ENCODE measurements at places on chromosomes 13 and 19. TPM values are rescaled to one million over a fixed set of nuclear protein-coding genes. Genes with fewer than 3 reads are reported as not detected.

The TEX26 gene
- total RNA-seq, result not detected

The OVOL3 gene
- not detected for total RNA-seq

The ZNF728 gene
- not detected for total RNA-seq

The FFAR3 gene
- not detected for total RNA-seq

The DENND1C gene
- 125 TPM for total RNA-seq

The TMEM91 gene
- total RNA-seq, result 8.9 TPM

The EDNRB gene
- total RNA-seq, result not detected

The SOHLH2 gene
- not detected for total RNA-seq

The PSG1 gene
- not detected for total RNA-seq

The VRK3 gene
- total RNA-seq, result 72.6 TPM

The DIAPH3 gene
- total RNA-seq, result 17.3 TPM

The UHRF1 gene
- 85.6 TPM for total RNA-seq

The CYP4F2 gene
- not detected for total RNA-seq

The ARHGAP45 gene
- 556 TPM for total RNA-seq

The ZSCAN5A gene
- 7.1 TPM for total RNA-seq

The FCGBP gene
- 4.7 TPM for total RNA-seq

The HOMER3 gene
- total RNA-seq, result not detected

The ZNF805 gene
- 10.4 TPM for total RNA-seq

The CPAMD8 gene
- 1.6 TPM for total RNA-seq

The TBXA2R gene
- 3.8 TPM for total RNA-seq

The ZNF44 gene
- total RNA-seq, result 16.9 TPM

The GARIN5A gene
- not detected for total RNA-seq

The MBD3L2 gene
- not detected for total RNA-seq

The EFNA2 gene
- total RNA-seq, result not detected

The NUMBL gene
- total RNA-seq, result 6.7 TPM

The RYR1 gene
- 1.2 TPM for total RNA-seq

The ERVK3-1 gene
- total RNA-seq, result 59.5 TPM

The ZNF223 gene
- 0.35 TPM for total RNA-seq

The ZNF780B gene
- 36.6 TPM for total RNA-seq

The ATXN8OS gene
- not detected for total RNA-seq

The STAP2 gene
- total RNA-seq, result 11.4 TPM

The SIGLEC7 gene
- not detected for total RNA-seq

The THOP1 gene
- total RNA-seq, result 62.0 TPM

The CLEC17A gene
- not detected for total RNA-seq

The KCTD12 gene
- 10.6 TPM for total RNA-seq

The SLC5A5 gene
- total RNA-seq, result 4.1 TPM

The ZNF30 gene
- 6.2 TPM for total RNA-seq

The ZSCAN4 gene
- not detected for total RNA-seq

The IZUMO2 gene
- total RNA-seq, result not detected

The CCDC97 gene
- 39.4 TPM for total RNA-seq

The ATP8B3 gene
- total RNA-seq, result 18.8 TPM

The NLRP11 gene
- not detected for total RNA-seq

The ZNF571 gene
- total RNA-seq, result 2.9 TPM
